ENCODE measurements at places on chromosomes 7 and 10. TPM values are rescaled to one million over a fixed set of nuclear protein-coding genes. Genes with fewer than 3 reads are reported as not detected.

The CFAP46 gene
- 1.8 TPM for polyA plus RNA-seq

The SFMBT2 gene
- 10.2 TPM for polyA plus RNA-seq

The GGCT gene
- 79.6 TPM for polyA plus RNA-seq

The HGF gene
- polyA plus RNA-seq, result 0.06 TPM

The CXCL12 gene
- 0.07 TPM for polyA plus RNA-seq

The GIMAP1 gene
- polyA plus RNA-seq, result not detected

The CD36 gene
- polyA plus RNA-seq, result 0.13 TPM

The CSGALNACT2 gene
- polyA plus RNA-seq, result 11.2 TPM

The NUP42 gene
- 27.7 TPM for polyA plus RNA-seq

The SVOPL gene
- not detected for polyA plus RNA-seq

The HHEX gene
- polyA plus RNA-seq, result 16.0 TPM

The SNCG gene
- polyA plus RNA-seq, result 7.4 TPM

The SNX8 gene
- 25.8 TPM for polyA plus RNA-seq

The CDK1 gene
- polyA plus RNA-seq, result 105 TPM

The FAM25A gene
- polyA plus RNA-seq, result not detected

The MALRD1 gene
- polyA plus RNA-seq, result not detected

The ASB10 gene
- not detected for polyA plus RNA-seq

The KLF14 gene
- polyA plus RNA-seq, result not detected

The DDX50 gene
- 36.1 TPM for polyA plus RNA-seq

The GRM8 gene
- not detected for polyA plus RNA-seq

The RTKN2 gene
- polyA plus RNA-seq, result 1.8 TPM

The SEMA4G gene
- 13.5 TPM for polyA plus RNA-seq

The CALML3 gene
- not detected for polyA plus RNA-seq

The SLC16A12 gene
- polyA plus RNA-seq, result 0.19 TPM

The CFAP43 gene
- polyA plus RNA-seq, result 0.31 TPM

The NSMCE4A gene
- 70.6 TPM for polyA plus RNA-seq

The NOC3L gene
- polyA plus RNA-seq, result 29.0 TPM

The CAPZA2 gene
- 144 TPM for polyA plus RNA-seq

The ANTXRL gene
- polyA plus RNA-seq, result 0.30 TPM

The NUTM2E gene
- polyA plus RNA-seq, result 0.22 TPM

The TFR2 gene
- polyA plus RNA-seq, result 2.5 TPM

The TEX47 gene
- polyA plus RNA-seq, result not detected

The AKR1C4 gene
- 0.37 TPM for polyA plus RNA-seq

The OR2A12 gene
- polyA plus RNA-seq, result not detected

The ASZ1 gene
- not detected for polyA plus RNA-seq

The SLC18A3 gene
- polyA plus RNA-seq, result not detected

The GRK5 gene
- 7.8 TPM for polyA plus RNA-seq

Data from A549 (cell line).